Suprapubic skin (tissue), 4 donors: ENCODE measurements at places on chromosomes 13 and 19.

- no peak for DNase-seq
- no peaks in the 10 kb centered on the region for H3K27me3 ChIP-seq
- H3K36me3 ChIP-seq = peaks cover 6% of the 10 kb centered on the region
- H3K27ac ChIP-seq = no peak overlapping the region
These were observed 94.7 kb downstream of the RBM26 start for GRCh38 chr13:79311386-79311785.

- no peaks in the 10 kb centered on the region for H3K36me3 ChIP-seq
- no peak overlapping the region for H3K27ac ChIP-seq
- H3K4me3 ChIP-seq = no peak overlapping the region
- H3K4me1 ChIP-seq = no peaks in the 10 kb centered on the region
- H3K27me3 ChIP-seq = no peaks in the 10 kb centered on the region
These were observed 1089.7 kb downstream of the PCDH17 start for GRCh38 chr13:58721273-58721672.

GRCh38 chr19:11265785-11266236 is 3.5 kb upstream of the DOCK6 start:
- peak overlapping the region; percentile 71 for H3K27ac ChIP-seq
- DNase-seq = no peak
- peaks cover 49% of the 10 kb centered on the region for H3K4me1 ChIP-seq
- H3K4me3 ChIP-seq = no peak overlapping the region
- H3K27me3 ChIP-seq = no peaks in the 10 kb centered on the region

DNA sequence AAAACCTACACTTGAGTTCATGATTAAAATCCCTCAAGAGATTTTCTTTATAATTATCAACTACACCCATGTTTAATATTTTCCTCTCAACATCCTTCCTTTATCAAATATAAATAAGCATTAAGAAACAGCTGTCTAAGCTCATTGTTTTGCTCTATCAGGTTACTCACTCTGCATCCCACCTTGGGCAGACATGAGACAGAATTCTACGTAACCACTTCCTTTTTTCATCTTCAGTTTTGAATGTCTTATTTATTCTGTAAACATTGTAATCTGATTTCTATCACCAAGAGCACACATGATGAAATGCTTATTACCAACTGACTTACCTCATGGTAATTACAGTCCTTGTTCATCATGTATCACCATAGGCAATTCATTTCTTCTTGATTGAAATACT is 1256.6 kb upstream of the ATXN8OS start:
- H3K27me3 ChIP-seq = no peaks in the 10 kb centered on the region
- DNase-seq = no peak
- H3K4me1 ChIP-seq = no peaks in the 10 kb centered on the region
- no peak overlapping the region for H3K27ac ChIP-seq
- no peak overlapping the region for H3K4me3 ChIP-seq

DNA sequence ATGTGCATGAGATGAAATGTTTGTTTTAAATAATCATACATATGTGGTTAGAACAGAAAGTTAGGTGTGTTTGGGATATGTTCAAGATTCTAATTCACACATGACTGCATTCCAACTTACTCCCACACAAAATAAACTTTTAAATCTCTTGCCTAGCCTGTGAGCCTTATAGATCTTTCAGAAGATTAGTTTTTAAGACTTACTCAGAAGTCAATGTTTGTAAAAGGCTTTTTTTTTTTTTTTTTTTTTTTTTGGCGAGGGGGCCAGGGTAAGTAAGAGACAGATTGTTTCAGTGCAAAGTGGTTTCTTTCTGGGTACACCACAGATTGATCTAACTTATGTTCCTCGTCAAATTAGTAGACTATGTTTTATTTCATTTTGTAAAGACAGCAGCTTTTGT is 39.1 kb downstream of the GPR180 start:
- DNase-seq = no peak
- no peaks in the 10 kb centered on the region for H3K27me3 ChIP-seq
- H3K27ac ChIP-seq = peak overlapping the region; percentile 44
- H3K4me3 ChIP-seq = no peak overlapping the region
- no peaks in the 10 kb centered on the region for H3K36me3 ChIP-seq

DNA sequence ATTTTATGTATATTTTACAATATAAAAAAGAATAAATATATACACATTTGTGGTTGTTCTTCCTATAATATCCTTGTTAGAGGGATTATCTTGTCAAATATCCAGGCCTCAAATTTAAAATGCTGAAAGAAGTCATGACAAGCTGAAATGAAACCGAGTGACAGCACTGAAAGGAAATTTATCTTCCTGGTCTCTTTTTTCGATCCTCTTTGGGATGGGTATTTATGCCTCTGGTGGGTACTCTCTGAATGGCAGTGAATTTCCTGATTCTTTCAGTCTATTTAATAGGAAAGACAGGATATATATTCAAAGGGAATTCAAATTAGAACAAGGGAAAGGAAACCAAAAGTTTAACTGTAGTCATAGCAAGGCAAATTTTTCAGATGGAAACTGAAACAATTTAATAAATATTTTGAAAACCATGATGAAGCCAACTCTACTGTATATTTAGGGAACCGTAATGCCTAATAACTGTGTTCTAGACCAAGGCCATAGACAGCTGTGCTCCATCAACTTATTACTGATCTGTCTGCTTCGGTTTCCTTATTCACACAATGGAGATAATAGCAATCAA is 97.9 kb downstream of the DLEU7 start:
- H3K4me1 ChIP-seq = no peaks in the 10 kb centered on the region
- no peaks in the 10 kb centered on the region for H3K36me3 ChIP-seq
- no peaks in the 10 kb centered on the region for H3K27me3 ChIP-seq
- H3K27ac ChIP-seq = no peak overlapping the region

DNA sequence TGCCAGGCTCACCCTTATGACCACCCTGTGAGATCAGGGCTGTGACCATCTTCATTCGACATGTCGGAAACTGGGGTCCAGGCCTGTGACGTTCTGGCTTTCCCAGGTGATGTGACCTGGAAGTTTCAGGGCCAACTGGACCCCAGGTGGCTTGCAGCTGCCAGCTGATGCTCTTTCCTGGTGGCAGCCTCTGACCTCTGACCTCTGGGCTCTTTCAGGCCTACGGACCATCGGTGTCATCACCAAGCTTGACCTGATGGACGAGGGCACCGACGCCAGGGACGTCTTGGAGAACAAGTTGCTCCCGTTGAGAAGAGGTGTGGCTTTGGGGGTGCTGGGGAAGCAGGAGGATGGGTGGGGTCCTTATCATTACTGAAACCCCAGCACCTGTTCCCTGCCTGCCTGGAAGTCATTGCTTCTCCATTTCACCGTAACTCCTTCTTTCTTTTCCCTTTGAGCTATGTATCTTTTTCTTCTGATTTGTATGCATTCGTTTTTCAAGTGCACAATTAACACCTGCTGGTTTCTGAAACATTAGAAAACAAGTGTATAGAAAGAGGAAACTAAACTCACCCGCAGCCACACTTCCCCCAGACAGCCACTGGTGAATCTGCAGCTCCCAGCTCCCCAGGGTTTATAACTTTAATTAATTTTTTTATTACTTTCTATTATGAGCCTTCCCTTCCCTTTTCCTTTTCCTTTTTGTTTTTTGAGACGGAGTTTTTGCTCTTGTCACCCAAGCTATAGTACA is 58.9 kb downstream of the TMED1 start:
- H3K27me3 ChIP-seq = no peaks in the 10 kb centered on the region
- H3K4me3 ChIP-seq = no peak overlapping the region
- H3K27ac ChIP-seq = no peak overlapping the region
- H3K36me3 ChIP-seq = peaks cover 88% of the 10 kb centered on the region
- H3K4me1 ChIP-seq = peaks cover 17% of the 10 kb centered on the region

- no peaks in the 10 kb centered on the region for H3K27me3 ChIP-seq
- H3K4me1 ChIP-seq = no peaks in the 10 kb centered on the region
- no peaks in the 10 kb centered on the region for H3K36me3 ChIP-seq
- H3K4me3 ChIP-seq = no peak overlapping the region
These were observed 617.2 kb upstream of the GPC6 start for GRCh38 chr13:92609376-92609775.

DNA sequence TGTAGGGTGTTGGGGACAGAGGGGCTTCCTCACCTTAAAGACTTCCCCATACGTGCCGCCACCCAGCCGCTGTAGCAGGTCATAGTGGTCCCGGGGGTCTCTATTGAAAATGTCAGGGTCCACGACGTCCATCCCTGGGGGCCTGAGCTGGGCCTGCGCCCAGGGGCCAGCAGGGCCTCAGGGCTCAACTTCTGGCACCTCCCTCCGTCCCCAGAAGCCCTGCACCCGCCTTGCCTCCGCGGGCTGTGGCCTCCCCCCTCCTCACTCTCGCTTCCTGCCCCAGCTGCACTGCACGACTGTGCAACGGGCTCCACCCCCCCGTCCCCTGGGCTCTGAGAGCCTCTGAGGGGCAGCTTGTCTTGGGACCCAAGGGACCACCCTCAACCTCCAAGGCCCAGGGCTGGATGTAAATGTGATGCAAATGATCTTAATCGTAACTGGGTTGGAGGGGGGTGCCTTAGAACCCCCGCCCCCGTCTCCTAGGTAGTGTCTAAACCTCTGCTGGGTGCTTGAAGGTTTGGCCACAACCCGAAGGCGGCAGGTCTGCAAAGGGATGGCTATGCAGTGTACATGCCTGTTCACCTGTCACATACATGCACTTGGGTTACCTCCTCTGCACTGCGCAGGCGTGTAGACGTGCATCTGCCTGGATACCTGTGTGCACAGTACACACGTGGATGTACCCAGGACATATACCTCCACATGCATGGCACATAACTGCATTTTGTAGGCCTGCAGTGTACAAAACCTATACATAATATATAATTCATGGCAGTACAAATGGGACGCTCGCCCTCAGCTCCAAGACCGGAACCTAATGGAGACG is at the start of gene MAP4K1:
Gene MAP4K1, minus strand, starts transcription at position 190 of the 826 bp plus-strand sequence. Its CDS starts 58 bp downstream, at position 132.
- H3K4me3 ChIP-seq = peak within 1 kb of the TSS; percentile 92
- peak within 1 kb of the TSS; percentile 91 for H3K27ac ChIP-seq
- H3K27me3 ChIP-seq = no peaks in the 10 kb centered on the region
- H3K4me1 ChIP-seq = peaks cover 22% of the 10 kb centered on the region
- DNase-seq = peak; percentile 77
- H3K36me3 ChIP-seq = peaks cover 26% of the 10 kb centered on the region

DNA sequence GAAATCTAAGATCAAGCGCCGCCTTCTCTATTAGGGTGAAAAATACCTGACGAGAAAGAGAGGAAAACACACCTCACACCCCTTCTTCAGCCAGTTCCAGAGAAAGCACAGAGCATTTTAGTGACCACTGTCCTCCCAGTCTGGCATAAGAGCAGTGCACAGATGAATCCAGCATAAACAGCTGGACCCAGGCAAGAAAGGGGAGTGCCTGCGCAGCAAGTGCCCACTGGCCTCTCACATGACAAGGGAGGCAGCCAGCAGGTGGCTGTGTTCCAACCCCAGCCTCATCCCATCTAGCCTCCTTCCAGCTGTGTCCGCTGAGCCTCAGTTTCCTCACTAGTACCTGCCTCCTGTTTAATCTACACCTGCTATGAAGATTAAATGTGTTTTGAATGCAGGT is 8.0 kb downstream of the MED26 start:
- H3K4me1 ChIP-seq = peaks cover 34% of the 10 kb centered on the region
- no peaks in the 10 kb centered on the region for H3K27me3 ChIP-seq

GRCh38 chr13:33487575-33488243 is 202.2 kb upstream of the STARD13 start:
- no peak overlapping the region for H3K27ac ChIP-seq
- DNase-seq = no peak
- no peak overlapping the region for H3K4me3 ChIP-seq
- H3K27me3 ChIP-seq = no peaks in the 10 kb centered on the region

DNA sequence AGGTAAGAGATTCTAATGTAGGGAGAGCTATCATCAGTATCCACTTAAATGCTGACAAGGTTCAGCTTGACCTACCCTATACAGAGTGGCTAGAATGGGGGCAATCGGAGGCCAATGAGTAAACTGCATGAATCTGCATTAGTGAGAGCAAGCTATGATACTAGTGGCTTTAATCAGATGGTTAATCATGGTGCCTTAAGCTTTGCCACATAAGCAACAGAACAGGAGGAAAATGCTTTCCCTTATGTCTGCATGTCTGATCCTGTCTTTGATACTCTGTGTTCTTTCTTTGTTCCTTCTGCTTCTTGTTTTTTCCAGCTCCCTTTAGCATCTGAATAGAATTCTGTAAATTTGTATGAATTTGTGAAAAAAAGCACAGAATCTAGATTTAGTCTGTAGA is 91.1 kb downstream of the WDFY2 start:
- no peak for DNase-seq
- no peak overlapping the region for H3K4me3 ChIP-seq
- peaks cover 36% of the 10 kb centered on the region for H3K4me1 ChIP-seq
- H3K36me3 ChIP-seq = no peaks in the 10 kb centered on the region
- H3K27ac ChIP-seq = peak overlapping the region; percentile 89
- no peaks in the 10 kb centered on the region for H3K27me3 ChIP-seq

DNA sequence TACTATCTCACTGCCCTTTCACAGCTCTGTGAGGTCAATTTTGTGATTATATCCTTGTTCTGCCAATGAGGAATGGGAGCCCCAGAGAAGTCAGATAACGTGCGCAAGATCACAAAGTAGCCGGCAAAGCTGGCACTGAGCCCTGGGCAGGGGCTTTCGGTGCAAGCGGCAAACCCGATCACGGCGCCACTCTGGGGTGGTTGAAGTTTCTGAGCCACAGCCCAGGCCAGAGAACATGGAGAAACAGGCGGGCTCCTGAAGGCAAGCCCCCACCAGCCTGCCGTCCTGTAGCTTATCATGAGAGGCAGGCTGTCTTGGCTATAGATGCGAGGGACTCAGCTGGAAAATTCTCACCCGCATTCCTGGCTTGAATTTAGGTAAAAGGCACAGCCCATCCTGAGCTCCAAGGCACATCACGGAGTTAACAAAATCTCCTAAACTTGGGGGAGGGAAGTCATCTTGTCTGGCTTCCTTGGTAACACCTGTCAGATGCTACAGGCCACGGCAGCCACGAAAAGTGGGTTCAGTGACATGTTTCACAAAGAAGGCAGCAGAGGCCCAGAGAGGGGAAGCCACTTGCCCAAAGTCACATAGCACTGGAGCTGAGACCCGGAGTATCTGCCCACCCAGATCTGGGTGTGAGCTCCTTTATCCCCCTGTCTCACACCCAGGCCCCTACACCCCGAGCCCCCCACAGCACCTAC is 12.5 kb downstream of the TNNT1 start:
- no peaks in the 10 kb centered on the region for H3K4me1 ChIP-seq
- H3K27ac ChIP-seq = no peak overlapping the region
- peaks cover 58% of the 10 kb centered on the region for H3K27me3 ChIP-seq
- H3K36me3 ChIP-seq = no peaks in the 10 kb centered on the region
- DNase-seq = no peak

GRCh38 chr19:34555447-34555846 is 73.9 kb downstream of the WTIP start:
- no peak overlapping the region for H3K4me3 ChIP-seq
- H3K4me1 ChIP-seq = no peaks in the 10 kb centered on the region
- DNase-seq = no peak
